ENCODE measurements at places on chromosomes 2 and 18. TPM values are rescaled to one million over a fixed set of nuclear protein-coding genes. Genes with fewer than 3 reads are reported as not detected.

Gene UBR3
- 32.7 TPM for total RNA-seq

Gene ITGB6
- not detected for total RNA-seq

Gene TEX261
- 66.9 TPM for total RNA-seq

Gene IL36G
- total RNA-seq, result not detected

Gene IL36RN
- total RNA-seq, result not detected

Gene CDH7
- not detected for total RNA-seq

Gene SLC9A4
- total RNA-seq, result 0.11 TPM

Gene SLC16A14
- not detected for total RNA-seq

Gene PDE1A
- not detected for total RNA-seq

Gene TM4SF20
- not detected for total RNA-seq

Gene ST8SIA3
- total RNA-seq, result not detected

Gene LGALSL
- total RNA-seq, result 2.2 TPM

Gene CD226
- total RNA-seq, result 136 TPM
